Astrocyte of the spinal cord (primary cell): ENCODE measurements at places on chromosomes 13 and 19.

DNA sequence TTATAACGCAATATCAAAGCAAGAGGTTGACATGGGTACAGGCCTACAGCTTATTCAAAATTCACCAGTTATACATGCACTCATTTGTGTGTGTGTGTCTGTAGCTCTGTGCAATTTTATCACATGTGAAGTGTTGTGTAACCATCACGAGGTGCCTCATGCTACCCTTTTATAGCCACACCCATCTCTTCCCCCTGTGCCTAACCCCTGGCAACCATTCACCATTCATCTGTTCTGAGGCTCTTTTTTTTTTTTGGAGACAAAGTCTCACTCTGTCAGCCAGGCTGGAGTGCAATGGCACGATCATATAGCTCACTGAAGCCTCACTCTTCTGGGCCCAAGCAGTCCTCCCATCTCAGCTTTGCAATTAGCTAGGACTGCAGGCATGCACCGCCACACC, 78.4 kb downstream of the DPF1 start:
- no peak for DNase-seq

GRCh38 chr13:97459215-97459777, 25.3 kb downstream of the RAP2A start:
- no peak for DNase-seq

DNA sequence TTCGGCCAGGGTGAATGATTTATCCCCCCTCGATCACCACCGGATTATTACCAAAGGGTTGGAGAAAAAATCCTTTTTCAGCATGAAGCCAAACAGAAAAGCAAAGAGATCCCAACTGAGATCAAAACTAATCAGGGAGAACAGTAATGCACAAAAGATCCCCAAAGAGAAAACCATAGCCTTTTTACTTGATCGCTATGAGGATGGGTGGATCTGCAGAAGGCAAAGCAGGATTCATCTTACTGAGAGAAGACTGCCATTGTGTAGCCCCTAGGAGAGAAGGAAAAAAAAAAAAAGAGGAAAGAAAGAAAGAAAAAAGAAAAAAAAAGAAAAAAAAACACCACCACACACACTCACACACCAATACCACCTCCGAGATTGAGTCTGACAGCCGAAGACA, at the start of gene FGF14:
FGF14 (minus strand) TSS at position 283 of the 400 bp plus-strand sequence.
- peak; percentile 8 for DNase-seq

- DNase-seq: peak; percentile 35
Measured at GRCh38 chr19:4139614-4140236, 13.7 kb upstream of the CREB3L3 start.

DNA sequence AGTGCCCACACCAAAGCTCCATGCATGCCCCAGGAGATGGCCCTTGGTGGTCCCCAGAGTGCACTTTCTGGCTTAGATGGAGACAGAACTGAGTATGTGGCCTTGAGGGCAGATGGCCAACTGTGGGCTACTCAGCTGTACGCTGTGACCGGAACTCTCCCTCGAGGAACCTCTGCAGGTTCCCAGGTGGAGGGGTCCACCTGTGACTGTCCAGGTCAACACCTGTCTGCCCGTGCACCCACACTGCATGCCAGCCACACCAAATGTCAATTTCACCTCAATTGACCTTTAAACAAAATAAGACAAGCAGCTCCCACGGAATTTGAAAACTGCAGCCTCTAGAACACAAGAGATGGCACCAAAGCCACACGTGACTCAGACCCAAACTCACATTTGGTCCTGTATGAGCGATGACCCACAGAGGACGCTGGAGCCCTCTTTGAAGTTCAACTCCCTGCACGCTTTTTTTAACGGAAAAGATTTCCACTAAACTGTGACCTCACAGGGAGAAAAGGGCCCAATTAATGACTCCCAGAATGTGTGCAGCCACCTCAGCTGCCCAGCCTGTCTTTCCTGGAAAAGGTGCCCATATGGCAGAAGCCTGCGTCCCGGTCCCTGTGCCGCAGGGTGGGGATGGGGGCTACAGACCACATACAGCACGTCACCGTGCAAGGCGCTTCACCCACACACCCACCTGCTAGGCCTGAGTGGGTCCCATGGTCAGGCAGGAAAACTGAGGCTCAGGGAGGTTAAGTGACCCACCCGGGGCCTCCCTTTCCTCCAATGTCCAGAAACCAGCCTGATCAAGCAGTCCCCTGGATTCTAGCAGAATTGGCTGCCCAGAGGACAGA, 47.7 kb downstream of the KLF2 start:
- no peak for DNase-seq

DNA sequence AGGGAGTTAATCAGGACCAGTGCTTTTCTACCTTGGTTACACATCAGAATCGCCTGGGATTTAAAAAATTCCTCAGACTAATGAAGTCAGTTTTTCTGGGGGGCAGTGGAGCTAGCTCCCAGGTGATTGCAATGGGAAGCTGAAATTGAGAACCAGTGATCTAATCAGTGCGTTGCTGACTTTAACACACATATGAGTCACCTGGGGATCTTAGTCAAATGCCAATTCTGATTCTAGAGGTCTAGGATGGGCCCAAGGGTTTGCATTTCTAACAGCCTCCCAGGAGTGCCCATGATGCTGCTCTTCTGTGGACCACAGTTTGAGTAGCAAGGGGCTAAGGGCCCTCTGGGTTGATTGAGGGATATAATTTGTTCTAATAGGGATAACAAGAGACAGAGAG, 54.5 kb downstream of the KL start:
- DNase-seq: no peak

DNA sequence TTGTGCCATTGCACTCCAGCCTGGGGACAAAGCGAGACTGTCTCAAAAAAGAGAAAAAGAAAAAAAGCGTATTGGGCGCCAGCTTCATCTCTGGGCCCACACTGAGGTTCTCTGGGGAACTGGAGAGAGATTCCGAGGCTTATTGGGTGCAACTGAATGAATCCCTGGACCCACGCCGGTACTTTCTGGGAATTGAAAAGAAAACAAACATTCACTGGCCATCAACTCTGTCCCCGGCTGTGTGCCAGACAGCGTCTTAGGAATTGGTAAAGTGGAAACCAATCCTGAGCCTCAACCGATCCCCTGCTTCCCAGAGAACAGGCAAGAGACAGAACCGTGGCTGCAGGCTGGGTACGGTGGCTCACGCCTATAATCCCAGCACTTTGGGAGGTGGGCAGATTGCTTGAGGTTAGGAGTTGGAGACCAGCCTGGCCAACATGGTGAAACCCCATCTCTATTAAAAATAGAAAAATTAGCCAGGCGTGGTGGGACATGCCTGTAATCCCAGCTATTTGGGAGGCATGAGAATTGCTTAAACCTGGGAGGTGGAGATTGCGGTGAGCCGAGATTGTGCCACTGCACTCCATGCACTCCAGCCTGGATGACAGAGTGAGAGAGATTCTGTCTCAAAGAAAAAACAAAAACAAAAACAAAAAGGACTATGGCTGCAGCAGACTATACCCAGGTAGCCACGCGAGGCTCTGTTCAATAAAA, 8.6 kb downstream of the ANO8 start:
- peak; percentile 32 for DNase-seq

DNA sequence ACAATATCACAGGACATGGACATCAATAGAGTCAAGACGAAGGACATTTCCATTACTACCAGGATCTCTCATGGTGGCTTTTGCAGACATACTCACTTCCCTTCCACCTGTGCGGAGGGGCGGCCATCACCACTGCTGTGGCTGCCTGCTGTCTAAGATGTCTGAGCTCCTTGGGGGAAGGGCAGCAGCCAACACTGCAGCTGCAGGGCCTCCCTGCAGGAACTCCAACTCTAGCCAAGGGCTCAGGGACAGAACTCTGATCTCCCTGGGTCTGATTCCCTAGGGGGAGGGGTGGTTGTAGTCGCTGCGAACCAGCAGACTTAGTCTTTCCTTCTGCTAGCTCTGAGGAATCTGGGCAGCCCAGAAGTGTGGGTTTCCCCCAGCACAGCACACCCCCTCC, 78.9 kb upstream of the ANKRD10 start:
- DNase-seq: no peak
